CD4-positive, alpha-beta T cell treated with Interleukin-6 at 100 ng/mL for 8 hours (primary cell): ENCODE measurements at places on chromosomes 12 and 14.

- DNase-seq = no peak
These were observed 119.3 kb downstream of the SLC35F4 start for GRCh38 chr14:57746563-57746962.

DNA sequence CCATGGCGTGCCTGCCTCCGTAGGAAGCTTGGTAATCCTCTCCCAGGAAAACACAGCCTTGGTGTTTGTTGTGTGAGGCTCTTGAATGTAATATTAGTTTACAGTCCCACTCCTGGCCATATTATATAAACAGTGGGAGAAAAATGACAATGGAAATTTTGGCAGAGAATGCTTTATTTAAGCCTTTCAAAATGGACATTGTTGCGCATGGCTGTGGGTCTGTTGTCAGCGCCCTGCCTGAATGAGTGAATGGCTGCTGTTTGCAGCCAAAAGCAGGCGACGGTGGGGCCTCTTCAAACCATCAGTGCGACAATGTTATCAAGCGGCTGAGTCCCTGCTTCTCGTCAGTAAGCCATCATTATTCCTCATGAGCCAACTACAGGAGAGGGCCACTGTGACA lies 201.8 kb upstream of the RMST start:
- DNase-seq = no peak

GRCh38 chr12:43836475-43836989 lies 651 bp downstream of the TMEM117 start:
- DNase-seq = peak; percentile 2

GRCh38 chr12:48291511-48291910 lies 59.2 kb downstream of the ZNF641 start:
- DNase-seq = no peak

- DNase-seq = no peak
These were observed 218.6 kb upstream of the FOXN3 start for GRCh38 chr14:89635615-89636014.

- DNase-seq = no peak
These were observed 43.0 kb upstream of the NTF3 start for GRCh38 chr12:5388581-5389535.

GRCh38 chr12:49505672-49506071 lies 33.2 kb upstream of the KCNH3 start:
- no peak for DNase-seq

DNA sequence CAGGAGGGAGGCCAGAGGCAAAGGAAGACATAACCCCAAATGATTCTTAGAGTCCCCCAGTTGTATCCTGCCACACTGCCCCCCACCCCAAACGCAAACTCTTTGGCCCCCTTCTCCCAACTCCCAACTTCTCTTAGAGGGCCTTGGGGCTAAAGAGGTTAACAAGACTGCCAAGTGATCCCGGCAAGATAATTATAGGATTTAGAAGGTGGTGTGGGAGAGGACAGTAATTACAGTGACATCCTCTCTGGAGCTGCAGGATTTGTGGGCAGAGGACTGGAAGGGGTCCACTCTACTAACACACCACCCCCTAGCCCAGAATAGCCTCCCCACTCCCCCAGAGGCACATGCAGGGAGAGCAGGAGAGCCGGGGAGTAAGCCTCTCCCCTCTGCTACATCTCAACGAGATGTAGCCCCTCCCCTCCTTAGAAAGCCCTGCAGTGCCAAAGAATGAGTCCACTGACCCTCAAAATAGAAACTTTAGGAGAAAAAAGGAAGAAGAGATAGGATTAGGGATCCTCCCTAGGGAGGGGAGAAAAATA lies 5.3 kb upstream of the GDF11 start:
- DNase-seq = no peak

DNA sequence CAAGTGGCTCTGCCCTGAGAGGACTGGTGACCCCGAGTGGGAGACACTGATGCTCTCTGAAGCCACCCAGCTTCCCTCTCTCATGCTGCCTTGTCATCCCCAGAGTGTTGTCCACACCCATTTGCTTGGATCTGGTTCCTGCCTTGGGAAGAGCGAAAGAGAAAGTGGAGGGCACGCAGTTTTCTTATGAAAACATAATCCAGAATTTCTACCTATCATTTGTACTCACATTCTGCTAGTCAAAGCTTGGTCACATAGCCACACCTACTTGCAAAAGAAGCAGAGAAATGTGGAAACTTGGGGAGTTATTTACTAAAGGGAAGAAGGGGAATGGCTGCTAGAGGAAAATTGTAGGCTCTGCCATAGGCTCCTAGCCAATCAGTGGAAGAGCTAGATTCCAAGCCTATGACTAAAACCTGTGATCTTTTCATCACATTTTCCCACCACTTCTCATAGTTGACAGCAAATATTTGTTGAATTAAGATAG lies 326.3 kb downstream of the ZFP36L1 start:
- DNase-seq = no peak

- DNase-seq = no peak
These were observed 32.3 kb downstream of the DIO3 start for GRCh38 chr14:101593411-101594238.

DNA sequence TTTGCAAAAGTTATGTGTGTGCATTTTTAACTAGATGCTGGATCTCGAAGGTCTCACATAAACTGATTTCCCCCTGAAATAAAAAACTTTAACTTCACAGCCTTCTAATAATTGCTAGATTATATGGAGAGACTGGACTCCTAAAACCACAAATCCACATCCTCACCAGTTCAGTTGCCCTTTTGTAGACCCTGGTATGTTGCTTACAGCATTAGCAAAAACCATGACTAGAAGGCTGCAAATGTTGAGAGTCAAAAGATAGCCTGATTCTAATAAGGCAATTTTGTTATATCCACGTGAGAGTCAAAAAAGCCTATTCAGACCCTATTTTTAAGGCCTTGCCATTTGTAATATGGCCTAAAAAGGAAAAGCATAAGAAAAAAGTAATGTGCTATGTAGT lies 37.4 kb downstream of the RASSF8 start:
- DNase-seq = no peak

DNA sequence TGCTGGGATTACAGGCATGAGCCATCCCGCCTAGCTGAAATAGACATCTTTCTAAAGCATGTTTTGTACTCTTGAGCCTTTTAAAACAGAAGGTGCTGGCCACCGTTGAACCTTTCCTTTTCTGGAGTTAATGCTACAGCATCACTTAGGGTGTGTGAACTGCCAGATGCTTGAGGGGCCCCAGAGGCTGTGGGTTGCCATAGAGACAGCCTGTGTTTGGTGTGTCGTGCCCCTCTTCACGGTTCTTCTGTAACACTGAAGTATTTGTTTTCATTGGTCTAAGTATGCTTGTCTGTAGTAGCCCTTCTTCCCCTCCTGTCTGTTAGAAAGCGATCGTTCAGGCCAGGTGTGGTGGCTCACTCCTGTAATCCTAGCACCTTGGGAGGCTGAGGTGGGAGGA lies 30.8 kb downstream of the PLEKHG3 start:
- no peak for DNase-seq

DNA sequence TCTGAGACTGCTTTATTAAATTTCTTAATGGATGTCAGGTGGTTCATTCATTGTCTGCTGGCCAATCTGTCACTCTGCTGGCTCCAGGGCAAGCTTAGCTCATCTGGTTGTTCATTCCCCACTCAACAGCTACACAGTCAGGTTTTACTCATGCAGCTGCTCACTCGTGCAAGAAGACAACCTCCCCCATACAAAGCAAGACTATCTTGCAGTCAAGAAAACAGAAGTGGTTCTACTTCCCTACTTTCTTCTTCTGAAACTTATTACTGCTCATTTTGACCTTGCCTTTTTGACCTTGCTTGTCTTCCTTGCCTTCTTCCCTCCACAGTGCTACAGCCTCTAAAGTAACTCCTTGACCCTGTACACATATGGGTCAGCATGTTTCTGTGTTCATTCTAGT lies 277.9 kb downstream of the SSPN start:
- DNase-seq = no peak

GRCh38 chr12:132492522-132492921 lies 2.6 kb downstream of the FBRSL1 start:
- DNase-seq = no peak

- no peak for DNase-seq
These were observed 6.5 kb downstream of the NOC4L start for GRCh38 chr12:132150780-132151144.

GRCh38 chr12:111870706-111871105 lies 28.7 kb downstream of the MAPKAPK5 start:
- no peak for DNase-seq
